ENCODE measurements at places on chromosomes 7 and 10.
A peak's percentile ranks its signal among the peaks of the same experiment; 100 is the strongest.

GRCh38 chr7:55061726-55062499 lies 43.1 kb downstream of the EGFR start:
- no peak for DNase-seq

DNA sequence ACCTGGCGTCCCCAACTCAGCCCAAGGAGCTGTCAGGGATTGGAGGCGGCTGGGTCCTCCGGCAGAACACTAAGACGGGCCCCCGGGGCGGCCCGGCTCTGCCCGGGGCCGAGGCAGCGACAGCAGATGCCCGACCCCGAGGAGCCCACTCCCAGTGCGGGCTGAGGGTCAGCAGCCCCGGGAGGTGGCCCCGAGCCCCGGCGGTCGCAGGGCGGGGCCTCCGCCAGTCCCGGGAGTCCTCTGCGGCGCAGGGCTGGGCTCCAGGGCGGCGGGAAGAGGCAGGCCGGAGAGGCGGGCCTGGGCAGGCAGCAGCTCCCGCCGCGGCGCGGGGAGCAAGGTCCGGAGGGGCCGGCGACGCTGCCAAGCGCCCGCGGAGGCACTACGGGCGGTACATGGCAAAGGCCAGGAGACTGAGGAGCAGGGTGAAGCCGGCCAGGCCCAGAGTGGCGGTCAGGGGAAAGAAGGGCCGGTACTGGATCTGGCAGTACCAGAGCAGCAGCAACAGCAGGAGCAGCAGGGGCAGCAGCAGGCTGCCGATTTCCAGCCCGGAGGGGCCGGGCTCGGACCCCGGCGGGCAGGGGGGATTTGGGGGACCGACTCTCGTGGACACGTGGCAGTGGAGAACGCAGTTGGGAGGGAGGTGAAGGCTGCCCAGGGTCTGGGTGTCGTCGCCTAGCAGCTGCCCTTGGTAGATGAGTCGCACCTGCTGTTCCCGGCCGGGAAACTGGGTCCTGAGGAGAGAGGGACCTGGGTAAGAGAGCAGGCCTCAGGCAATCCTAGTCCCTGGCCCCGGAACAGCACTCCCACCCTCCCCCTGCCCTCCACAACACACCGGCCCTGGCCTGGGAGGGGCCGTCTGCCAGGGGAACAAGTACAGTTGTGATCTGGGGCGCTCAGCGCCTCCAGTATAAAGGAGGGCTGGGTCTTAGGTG lies 827 bp upstream of the FASTK start:
- DNase-seq: peak; percentile 46

DNA sequence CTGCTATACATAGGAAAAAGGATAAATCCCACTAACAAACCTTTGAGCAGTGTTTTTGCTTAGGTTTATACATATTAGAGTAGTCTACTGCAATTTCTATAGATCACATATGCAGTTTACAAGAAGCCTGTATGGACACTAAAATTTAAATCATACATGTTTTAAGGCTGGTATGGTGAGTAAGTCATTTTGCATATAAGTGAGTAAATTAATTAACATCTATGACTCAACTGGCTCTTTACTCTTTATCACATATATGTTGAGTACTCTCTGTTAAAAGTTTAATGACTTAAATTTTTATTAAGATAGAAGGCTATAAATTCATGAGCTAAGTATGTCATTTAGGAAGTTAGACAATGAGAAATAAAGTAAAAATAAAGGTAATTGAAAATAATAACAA lies 69.4 kb downstream of the LRRN3 start:
- DNase-seq: no peak

DNA sequence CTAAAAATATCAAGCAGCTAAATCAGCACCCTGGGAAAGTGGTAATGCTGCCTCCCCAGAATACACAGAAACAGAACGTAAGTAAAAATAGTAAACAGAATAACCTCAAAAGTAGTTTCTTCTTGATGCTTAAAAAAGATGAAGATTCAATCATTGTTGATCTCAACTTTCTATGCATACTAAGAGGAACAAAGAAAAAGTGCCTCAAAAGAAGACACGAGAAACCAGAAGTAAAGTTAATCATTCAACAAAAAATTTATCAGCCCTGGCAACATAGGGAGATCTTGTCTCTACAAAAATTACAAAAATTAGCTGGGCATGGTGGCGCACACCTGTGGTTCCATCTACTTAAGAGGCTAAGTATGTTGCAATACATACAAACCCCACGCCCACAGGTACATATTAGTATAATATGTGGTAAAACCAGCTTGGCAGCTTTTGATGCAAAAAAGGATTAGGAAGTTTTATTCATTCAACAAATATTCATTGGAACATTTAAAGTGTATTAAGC lies 153.7 kb downstream of the NRBF2 start:
- no peak for DNase-seq

- no peak for DNase-seq
These were observed 135.8 kb downstream of the KMT2E start for GRCh38 chr7:105149827-105150226.

GRCh38 chr10:11714750-11715365 lies 27.3 kb upstream of the ECHDC3 start:
- no peak for DNase-seq

GRCh38 chr7:22302951-22303423 lies 54.0 kb downstream of the RAPGEF5 start:
- no peak for DNase-seq

GRCh38 chr7:66627881-66628360 lies 760 bp upstream of the KCTD7 start:
- DNase-seq: no peak

DNA sequence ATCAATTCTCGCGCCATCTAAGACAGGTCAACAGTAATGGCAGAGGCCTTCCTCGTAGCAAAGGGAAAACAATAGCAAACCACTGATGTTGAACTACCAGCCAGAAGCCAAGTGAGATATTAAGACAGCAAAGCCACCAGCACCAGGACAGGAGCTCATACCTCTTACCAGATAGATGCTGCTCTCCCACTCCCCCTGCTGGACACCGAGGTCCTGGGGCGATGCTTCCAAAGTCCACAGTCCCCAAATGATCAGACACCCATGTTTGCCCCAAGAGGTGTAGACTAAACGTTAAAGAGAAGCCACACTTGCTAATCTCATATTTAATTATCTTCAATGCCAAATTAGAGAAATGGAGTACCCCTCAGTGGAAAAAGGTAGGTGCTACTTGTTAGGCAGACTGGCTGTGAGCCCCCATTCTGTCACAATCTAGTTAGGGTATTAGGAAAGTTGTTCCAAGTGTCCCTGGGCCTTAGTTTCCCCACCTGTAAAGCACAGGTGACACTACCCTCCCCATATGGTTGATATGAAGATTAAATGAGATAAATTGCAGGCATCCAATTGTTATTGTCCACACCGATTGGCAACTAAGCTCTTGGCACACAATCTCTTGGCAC lies 39.9 kb downstream of the TOMM7 start:
- DNase-seq: peak; percentile 65

DNA sequence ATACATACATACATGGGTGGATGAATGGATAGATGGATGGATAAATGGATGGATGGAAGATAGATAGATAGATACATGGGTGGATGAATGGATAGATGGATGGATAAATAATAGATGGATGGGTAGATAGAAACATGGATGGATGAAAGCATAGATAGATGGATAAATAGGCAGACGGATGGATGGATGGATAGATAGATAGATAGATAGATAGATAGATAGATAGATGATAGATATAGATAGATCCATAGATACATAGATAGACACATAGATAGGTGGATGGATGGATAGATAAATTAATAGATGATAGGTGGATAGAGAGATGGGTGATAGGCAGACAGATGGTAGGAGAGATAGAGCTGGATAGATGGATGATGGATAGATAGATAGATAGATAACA lies 68.5 kb downstream of the FAM204A start:
- no peak for DNase-seq

DNA sequence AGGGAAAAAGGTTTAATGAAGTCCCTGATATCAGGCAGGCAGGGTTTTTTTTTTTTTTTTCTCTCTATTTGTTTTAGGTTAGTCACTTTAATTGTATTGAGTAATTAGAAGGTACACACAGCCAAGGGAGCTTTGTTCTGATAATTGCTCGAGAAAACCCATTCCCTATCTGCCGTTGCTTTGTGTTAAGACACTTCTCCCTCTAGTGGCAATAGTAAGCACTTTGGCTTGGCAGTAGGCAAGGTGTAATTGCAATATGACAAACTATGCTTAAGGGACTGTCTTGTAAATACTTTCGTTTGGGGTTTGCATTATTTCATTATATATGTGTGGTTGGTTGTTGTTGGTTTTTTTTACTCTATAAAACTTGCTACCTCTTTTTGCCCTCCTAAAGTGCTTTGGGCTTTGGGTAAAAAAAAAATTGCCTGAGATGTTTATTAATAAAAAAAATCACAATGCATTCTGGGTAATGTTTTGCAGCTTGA lies 113.4 kb downstream of the BTRC start:
- peak; percentile 76 for DNase-seq

GRCh38 chr7:41889040-41889439 lies 186.2 kb upstream of the INHBA start:
- no peak for DNase-seq

DNA sequence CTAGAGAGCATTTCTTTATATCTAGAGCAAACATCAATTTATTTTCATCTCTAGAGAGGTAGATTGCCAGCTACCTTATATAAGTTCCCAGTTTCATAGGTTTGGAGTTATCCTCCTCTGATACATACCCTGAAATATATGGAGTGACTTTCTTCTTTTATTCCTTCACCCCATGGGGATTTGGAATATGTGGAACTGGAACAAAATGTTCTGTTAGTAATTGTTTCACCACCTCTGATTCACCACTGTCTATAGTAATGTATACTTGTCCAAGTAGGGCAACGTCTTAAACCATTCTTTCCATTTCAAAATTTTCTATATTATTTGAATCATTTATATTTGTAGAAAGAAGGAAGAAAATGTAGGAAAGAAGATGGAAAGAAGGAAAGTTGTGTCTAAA lies 511.2 kb upstream of the KCND2 start:
- DNase-seq: no peak

DNA sequence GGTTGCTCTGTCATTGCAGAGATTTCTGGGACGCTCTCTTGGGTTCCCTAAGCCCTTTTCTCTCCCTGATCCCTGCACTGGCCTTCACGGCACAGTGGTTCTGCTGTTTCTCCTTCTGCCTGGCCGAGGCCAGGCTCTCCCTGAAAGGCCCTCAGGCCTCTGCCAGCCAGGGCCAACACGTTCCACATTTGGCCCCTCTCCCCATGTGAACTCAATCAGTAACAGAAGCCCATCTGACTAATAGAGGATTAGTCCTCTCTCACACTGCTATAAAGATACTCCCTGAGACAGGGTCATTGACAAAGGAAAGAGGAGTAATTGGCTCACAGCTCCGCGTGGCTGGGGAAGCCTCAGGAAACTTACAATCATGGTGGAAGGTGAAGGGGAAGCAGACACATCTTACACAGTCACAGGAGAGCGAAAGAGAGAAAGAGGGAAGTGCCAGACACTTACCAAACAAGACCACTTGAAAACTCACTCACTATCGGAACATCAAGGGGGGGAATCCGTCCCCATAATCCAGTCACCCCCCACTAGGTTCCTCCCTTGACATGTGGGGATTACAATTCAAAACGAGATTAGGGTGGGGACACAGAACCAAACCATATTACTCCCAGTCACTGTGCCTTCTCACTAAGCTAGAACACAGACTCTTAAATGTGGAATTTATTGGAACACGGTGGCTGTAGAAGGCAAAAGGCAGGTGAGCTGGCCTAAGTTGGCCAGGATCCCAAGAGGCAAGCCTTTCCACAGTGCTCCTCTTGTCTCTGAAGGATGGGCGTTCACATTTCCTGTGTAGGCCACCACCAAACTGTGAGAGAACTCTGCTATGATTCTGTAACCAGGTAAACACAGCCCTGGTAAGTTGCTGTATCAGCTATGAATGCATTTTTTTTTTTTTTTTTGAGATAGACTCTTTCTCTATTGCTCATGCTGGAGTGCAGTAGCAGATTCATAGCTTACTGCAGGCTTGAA lies 8.8 kb downstream of the FZD8 start:
- DNase-seq: no peak

DNA sequence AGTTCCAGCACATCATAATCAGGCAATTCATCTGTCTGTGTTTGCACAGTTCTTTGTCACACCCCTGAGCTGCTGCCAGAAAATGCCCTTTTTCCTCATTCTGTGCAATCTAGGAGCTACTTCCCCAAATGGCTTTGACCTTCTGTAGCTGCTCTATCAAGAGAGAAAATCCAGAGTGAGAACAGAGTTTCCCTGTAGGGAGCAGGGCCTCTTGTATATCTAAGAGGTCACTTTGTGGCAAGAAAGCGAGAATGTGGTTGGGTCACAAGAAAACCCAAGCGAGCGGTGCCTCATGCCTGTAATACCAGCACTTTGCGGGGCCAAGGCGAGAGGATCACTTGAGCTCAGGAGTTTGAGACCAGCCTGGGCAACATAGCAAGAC lies 24.3 kb downstream of the SLC29A3 start:
- DNase-seq: peak; percentile 32

- no peak for DNase-seq
These were observed 16.4 kb upstream of the PTPRN2 start for GRCh38 chr7:158603773-158604755.

- no peak for DNase-seq
These were observed 36.8 kb upstream of the ARMS2 start for GRCh38 chr10:122417667-122418066.

DNA sequence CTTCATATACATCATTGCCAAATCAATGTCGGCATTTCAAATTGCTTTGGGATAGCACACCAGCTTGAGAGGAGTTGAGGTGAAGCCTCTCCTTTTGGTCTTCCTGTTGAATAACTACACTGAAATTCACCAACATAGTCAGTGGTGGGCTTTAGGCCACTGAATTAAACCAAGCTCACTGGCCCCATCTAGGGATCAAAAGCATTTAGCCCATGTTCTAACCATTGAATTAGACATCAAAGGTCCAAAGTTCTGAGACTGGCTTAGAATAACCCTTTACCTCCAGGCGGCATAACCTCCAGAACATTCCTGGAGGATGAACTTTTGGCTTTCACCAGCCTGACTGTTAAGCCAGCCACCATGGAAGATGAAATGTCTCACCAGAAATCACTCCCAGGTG lies 54.6 kb downstream of the BPGM start:
- DNase-seq: peak; percentile 58

DNA sequence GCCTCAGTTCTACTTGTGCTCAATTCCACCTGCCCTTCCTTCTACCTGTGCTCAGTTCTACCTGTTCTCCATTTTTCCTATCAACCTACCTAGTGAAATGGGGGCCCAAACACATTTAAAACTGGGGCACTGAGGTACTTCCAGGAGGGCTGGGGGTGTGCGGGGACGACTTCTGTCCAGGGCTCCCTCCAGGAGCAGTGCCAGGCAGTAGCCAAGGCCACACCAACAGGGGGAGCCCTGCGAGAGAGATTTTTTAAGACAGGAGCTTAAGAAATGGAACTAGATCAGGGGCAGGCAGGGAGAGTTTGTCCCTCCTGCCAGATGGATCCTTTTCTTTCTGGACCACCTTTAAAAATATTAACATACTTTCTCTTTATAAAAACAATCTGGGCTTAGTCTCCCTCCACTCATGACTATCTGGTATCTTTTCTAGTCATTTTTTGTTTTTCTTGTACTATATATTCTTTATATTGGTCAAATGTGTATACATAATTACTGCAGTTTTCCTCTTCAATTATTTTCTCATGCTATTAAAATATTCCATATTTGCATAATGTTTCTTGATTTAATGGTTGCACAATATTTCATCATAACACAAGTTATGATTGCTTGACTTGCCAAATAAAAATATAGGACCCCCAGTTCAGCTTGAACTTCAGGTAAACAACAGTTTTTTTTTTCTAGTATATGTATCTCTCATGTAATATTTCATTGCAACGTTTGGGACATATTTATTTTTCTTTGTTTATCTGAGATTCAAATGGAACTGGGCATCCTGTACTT lies 47.3 kb upstream of the INSYN2A start:
- DNase-seq: peak; percentile 57

Measured in A549 (cell line).